ENCODE measurements at places on chromosomes 7 and 10.
A peak's percentile ranks its signal among the peaks of the same experiment; 100 is the strongest.

- DNase-seq: no peak
These were observed 192.7 kb upstream of the VWC2 start for GRCh38 chr7:49580761-49581160.

GRCh38 chr10:22766693-22767092, 52.3 kb upstream of the PIP4K2A start:
- no peak for DNase-seq

DNA sequence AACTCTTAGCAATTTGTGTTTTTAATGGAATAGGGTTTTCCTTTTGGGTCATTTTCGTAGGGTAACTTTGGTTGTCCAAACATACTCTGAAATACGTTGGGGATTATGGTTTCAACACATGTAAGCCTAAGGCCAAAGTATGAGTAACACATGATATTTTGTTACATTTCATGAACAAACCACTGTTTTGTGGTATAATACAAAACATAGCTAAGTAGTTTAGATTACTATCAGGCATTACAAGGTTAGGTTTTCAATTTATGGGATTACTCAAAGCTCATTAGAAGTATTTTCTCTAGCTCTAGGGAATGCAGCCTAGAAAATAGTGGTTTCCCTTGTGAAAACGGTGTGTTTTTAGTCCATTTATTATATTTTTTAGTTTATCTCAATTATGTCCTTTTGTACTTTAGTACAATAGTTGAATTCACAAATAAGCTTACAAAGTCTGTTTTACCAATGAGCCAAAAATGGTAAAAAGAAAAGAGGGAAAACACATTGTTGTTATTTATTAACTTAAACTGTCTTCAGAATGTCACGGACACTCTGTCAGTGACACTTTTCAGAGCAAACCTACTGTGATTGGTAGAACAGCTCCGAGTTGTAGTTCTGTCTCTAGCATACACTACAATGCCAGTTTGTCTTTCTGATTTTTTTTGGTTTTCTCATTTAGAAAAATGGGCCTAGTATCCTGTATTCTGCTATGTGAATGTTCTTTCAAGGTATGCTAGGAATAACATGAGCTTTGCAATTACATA, 473.7 kb downstream of the SUGCT start:
- DNase-seq: no peak

DNA sequence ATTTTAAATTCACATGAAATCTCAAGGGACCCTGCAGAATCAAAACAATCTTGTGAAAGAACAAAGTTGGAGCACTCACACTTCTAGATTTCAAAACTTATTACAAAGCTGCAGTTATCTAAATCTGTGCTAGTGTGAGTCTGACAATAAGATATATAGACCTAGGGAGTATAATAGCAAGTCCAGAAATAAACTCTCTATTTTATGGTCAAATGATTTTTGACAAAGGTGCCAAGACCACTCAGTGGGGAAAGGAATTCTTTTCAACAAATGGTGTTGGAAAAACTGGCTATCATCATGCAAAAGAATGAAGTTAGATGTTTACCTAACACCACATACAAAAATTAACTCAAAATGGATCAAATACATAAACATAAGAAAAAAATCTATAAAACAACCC, 68.2 kb downstream of the TFEC start:
- no peak for DNase-seq

DNA sequence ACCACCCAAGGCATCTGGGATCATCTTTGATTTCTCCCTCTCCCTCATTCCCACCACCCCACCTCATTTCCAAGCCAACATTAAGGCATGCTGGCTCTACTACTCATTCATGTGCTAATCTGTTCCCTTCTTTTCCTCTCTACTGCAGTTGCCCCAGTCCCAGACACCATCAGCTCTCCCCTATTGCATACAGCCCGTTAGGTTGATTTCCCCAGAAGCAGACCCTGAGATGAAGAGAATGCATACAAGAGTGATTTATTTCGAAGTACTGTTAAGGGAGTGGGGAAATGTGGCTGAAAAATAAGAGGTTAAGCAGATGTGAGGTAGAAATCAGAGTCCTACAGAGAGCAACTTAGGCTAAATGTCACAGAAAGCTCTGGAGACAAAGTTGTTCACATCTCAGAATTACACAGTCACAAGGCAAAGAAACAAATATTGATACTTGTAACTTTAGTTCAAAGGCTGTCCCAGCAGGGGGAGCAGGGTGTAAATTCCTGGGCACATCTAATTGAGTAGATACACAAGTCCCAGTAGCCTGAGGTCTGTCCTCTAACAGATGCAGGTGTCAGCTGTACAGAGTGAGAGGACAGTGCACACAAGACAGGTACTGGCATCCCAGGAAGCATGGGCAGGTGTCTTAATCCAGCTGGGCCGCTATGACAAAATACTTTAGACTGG, 20.9 kb downstream of the AKR1D1 start:
- DNase-seq: no peak

- no peak for DNase-seq
These were observed 303.6 kb downstream of the FGFR2 start for GRCh38 chr10:121294630-121295029.

GRCh38 chr10:86348321-86349210, 18.0 kb downstream of the GRID1 start:
- DNase-seq: no peak

- no peak for DNase-seq
These were observed 109.3 kb upstream of the ARID5B start for GRCh38 chr10:61792097-61792716.

GRCh38 chr7:47714669-47715607, 133.0 kb upstream of the TNS3 start:
- no peak for DNase-seq

- DNase-seq: no peak
These were observed 10.8 kb downstream of the KLF6 start for GRCh38 chr10:3774018-3774813.

DNA sequence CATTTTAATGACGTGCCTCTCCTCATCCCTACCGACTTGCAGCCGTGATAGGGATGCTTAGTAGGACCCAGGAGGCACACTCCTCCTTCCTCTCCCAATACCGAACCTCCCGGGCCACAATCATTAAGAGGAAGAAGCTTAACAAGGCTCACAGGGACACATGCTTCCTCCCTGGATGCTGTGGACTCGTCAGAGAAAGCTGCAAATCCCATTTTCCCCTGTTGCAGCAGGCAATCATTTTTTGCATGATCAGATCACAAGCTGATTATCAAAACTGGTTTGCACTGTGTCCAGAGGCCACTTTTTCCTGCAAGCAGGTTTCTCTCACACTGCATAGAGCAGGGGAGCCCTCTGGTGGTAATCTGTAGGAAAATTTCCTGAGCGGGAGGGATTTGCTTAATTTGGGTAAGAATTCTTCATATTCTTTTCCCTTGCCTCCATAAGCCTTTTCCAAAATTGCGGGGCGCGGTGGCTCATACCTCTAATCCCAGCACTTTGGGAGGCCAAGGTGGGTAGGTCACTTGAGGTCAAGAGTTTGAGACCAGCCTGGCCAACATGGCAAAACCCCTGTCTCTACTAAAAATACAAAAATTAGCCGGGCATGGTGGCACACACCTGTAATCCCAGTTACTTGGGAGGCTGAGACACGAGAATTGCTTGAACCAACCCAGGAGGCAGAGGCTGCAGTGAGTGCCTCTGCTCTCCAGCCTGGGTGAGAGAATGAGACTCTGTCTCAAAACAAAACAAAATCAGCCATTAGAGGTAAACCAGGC, 16.1 kb upstream of the LAMB4 start:
- DNase-seq: peak; percentile 66

- peak; percentile 73 for DNase-seq
These were observed at the start of gene ELFN1 for GRCh38 chr7:1669954-1670893. Gene ELFN1 (plus strand): TSS chr7:1670277. CDS start chr7:1744597, 74,320 bp downstream.

Measured in NCI-H1417 (cell line).